ENCODE measurements at places on chromosomes 3 and 15. TPM values are rescaled to one million over a fixed set of nuclear protein-coding genes. Genes with fewer than 3 reads are reported as not detected.

TMEM40 gene
- 0.82 TPM for total RNA-seq

GOLGA8G gene
- not detected for total RNA-seq

MUC20 gene
- total RNA-seq = 15.7 TPM

LTF gene
- total RNA-seq = 52.9 TPM

IGF2BP2 gene
- 84.2 TPM for total RNA-seq

TRH gene
- total RNA-seq = 14.0 TPM

ZSCAN2 gene
- 32.3 TPM for total RNA-seq

KLHL24 gene
- 301 TPM for total RNA-seq

TOPBP1 gene
- 51.4 TPM for total RNA-seq

LMAN1L gene
- total RNA-seq = 3.0 TPM

IL5RA gene
- 0.44 TPM for total RNA-seq

C3orf20 gene
- 0.22 TPM for total RNA-seq

ZIC4 gene
- 5.5 TPM for total RNA-seq

BUB1B gene
- 14.3 TPM for total RNA-seq

PRSS50 gene
- 1.2 TPM for total RNA-seq

GHSR gene
- not detected for total RNA-seq

CXCR6 gene
- total RNA-seq = not detected

SLC9C1 gene
- 1.5 TPM for total RNA-seq
